ENCODE measurements at places on chromosomes 4 and X.
A peak's percentile ranks its signal among the peaks of the same experiment; 100 is the strongest.

DNA sequence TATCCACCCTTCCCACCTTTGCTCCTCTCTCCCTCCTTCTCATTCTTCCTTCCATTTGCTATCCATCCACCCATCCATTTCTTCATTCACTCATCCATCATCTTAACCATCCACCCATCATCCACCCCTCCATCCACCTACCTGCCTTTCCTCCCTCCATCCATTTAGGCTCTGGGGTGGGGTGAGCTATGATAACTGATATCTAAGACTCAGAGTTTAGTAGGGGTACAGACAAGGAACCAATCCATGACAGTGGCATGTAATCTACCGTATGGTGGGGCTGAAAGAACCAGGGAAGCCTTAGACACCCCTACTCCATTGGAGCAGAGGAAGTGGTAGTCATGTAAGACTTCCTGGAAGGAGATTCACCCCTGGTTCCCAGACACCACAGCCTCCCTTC lies 23.2 kb downstream of the PSAPL1 start:
- no peak for DNase-seq

- DNase-seq: no peak
Measured at GRCh38 chr4:83890231-83890630, 354.3 kb downstream of the GPAT3 start.

- DNase-seq: no peak
Measured at GRCh38 chr4:179755322-179755721, 2313.1 kb upstream of the AGA start.

DNA sequence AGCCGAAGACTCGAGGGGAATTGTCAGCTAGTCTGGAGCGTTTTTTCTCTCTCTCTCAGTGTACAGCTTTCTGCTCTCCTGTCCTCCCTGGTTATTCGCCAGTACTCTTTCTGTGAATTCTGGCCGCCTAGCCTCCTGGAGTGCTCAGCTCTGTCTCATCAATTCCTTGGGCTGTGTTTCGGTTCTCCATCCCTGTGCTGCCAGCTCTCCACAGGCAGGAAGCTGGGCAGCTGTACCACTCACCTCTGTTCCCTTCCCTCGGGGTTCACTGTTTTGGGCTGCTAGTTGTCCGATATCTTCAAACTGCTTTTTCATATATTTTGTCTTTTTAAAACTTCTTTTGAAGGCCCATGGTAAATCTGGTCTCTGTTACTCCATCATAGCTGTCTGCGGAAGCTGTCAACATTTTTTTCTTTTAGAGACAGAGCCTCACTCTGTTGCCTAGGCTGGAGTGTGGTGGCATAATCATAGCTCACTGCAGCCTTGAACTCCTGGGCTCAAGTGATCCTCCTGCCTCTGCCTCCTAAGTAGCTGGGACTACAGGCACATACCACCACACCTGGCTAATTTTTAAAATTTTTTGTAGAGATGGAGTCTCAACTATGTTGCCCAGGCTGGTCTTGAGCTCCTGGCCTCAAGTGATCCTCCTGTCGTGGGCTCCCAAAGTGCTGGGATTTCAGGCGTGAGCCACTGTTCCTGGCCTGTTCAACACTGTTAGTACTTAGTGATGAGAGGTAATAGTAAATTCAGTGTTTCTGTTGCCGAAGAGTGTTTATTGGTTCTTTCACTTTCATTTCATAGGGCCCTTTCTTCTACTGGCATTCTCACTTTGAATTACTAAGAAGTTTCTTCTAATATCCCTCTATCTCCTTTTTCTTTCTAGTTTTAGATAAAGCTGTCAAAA lies 18.6 kb downstream of the ZCCHC4 start:
- DNase-seq: no peak

GRCh38 chr4:15339737-15340136 lies 88.1 kb upstream of the C1QTNF7 start:
- no peak for DNase-seq

- DNase-seq: no peak
Measured at GRCh38 chrX:56219700-56220099, 12.5 kb upstream of the KLF8 start.

DNA sequence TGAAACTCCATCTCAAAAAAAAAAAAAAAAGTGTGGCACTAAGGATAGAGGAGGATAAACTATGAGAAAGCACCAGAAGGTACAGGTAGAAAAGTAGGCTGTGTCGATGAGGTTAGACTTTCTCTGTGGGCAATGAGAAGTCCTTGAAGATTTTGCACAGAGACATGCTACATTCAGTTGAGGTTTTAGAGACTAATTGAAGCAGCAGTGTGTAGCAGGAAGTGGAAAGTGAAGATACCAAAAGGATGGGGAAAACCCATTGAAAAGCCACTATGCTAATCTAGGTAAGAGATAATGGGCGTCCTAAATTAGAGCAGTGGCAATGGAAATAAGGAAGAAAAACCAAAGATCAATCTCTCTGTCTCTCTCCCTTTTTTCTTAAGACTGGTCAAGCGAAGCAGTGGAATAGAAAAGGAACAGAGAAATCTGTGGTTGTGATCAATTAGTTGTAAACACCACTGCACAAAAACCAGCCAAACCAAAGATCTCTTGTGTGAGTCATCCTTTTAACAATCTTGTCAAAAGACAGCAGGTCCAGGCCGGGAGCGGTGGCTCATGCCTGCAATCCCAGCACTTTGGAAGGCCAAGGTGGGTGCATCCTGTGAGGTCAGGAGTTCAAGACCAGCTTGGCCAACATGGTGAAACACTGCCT lies 3.5 kb downstream of the SPINK2 start:
- no peak for DNase-seq

- DNase-seq: no peak
Measured at GRCh38 chr4:41369680-41370079, 113.0 kb downstream of the UCHL1 start.

GRCh38 chr4:71253545-71253944 lies 85.3 kb upstream of the SLC4A4 start:
- DNase-seq: no peak

GRCh38 chr4:15717657-15718416 lies 15.0 kb downstream of the BST1 start:
- no peak for DNase-seq

DNA sequence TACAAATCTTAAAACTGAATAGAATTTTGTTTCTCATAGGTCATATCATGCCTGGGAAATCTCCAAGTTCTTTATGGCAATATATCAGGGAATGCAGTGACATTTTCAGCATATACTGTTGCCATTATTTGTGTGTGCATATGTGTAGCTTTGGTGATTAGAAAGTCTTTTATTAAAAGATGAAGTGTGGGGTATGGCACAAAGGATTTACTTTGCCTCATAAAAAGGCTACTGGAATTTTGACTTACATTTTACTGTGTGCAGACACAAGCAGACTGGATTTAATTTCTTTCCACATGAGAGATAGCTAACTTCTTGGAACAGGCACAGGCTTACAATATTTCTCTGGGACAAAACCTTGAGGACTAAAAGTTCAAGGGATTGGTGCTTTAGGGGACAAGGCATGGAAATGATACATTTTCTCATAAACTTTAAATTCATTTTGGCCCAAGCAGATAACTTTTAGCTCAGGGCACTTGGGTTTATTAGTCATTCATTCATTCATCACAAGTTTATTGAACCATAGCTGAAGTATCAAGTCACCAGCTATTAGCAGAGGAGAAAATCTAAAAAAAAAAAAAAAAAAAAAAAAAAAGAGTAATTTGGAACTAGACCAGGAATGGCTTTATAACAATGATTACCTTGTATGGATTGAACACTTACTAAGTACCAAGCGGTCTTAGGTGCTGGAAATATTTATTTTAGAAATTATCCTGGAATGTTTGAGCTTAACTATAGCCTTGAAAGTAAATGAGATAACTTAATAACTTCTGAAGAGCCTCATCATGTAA lies 191.5 kb downstream of the SLIT2 start:
- DNase-seq: no peak

GRCh38 chr4:128810871-128811570 lies 1.5 kb downstream of the JADE1 start:
- peak; percentile 88 for DNase-seq

GRCh38 chr4:169270810-169271691 lies at the start of gene SH3RF1:
SH3RF1 (minus strand) TSS chr4:169270956; CDS start chr4:169269212, 1,744 bp downstream.
- no peak for DNase-seq

- DNase-seq: no peak
Measured at GRCh38 chr4:185213877-185214276, 4.5 kb downstream of the SNX25 start.

- DNase-seq: peak; percentile 62
Measured at GRCh38 chrX:53317365-53318069, 36.1 kb upstream of the IQSEC2 start.

GRCh38 chr4:105623099-105623498 lies 70.7 kb downstream of the ARHGEF38 start:
- DNase-seq: no peak

- no peak for DNase-seq
Measured at GRCh38 chr4:29588617-29589016, 1131.6 kb upstream of the PCDH7 start.

DNA sequence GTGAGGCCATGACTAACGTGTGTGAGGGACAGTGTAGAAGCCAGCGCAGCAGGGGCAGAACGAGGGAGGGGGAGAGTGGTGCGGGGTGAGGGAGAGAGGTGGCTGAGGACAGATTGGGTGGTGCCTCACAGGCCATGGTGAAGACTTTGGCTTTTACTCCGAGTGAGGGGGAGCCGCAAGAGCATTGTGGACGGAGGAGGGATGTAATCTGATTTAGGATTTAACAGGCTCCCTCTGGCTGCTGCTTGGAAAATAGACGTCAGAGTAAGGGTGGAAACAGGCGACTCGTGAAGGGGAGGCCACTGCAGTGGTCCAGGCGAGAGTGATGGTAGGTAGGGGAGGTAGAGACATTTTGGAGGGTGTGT lies 13.0 kb downstream of the PPP1R3F start:
- DNase-seq: no peak

GRCh38 chrX:65537229-65537628 lies 2.6 kb upstream of the LAS1L start:
- no peak for DNase-seq

DNA sequence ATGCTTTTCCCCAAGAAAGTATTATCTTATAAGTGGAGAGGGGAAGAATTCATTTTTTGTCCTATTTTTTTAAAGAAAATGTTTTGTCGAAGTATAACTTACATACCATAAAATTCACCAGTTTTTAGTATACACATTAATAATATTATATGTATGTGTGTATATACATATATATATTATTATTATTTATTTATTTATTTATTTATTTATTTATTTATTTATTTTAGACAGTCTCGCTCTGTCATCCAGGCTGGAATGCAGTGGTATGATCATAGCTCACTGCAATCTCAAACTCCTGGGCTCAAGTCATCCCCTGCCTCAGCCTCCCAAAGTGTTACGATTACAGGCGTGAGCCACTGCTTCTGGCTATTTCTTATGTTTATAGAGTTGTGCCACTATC lies 334.1 kb downstream of the ZNF674 start:
- DNase-seq: no peak

DNA sequence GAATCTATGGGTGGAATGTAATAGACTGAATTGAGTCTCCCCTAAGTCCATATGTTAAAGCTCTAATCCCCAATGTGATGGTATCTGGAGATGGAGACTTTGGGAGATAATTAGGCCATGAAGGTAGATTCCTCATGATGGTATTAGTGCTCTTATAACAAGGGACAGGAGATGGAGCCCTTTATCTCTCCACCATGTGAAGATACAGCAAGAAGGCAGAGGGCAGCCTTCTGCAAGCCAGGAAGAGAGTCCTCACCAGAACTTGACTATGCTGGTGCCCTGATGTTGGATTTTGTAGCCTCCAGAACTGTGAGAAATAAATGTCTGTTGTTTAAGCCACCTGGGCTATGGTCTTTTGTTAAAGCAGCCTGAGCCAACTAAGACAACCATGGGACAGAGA lies 76.4 kb upstream of the F8A3 start:
- DNase-seq: no peak

DNA sequence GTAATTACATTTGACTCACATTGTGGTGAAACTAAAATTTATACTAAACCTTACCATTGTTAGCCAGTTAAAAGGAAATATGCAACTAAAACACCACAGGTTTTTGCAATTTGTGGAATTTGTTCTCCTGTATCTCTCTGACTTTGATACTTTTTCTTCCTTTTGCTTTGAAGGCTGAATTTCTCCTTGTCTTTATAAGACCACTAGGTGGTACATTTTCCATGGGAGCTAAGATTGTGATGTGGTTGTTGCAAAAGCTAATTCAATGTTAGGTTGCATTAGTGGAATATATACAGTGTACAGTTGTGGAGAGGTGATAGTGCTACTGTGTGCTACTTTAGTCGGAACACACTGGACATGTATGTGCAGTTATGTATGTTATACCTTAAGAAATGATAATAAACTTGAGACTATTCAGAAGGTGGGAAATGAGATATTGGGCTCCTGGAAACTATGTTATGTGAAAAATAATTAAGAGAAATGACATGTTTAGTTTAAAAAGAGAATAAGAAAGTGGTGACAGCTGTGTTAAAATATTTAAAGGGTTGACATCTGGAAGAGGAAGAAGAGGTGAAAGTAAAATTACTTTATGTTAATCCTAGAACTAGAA lies 70.3 kb downstream of the ARL9 start:
- no peak for DNase-seq

- no peak for DNase-seq
Measured at GRCh38 chr4:15777697-15778288, 335 bp upstream of the CD38 start.

GRCh38 chrX:40952855-40953254 lies 132.4 kb upstream of the USP9X start:
- DNase-seq: no peak

DNA sequence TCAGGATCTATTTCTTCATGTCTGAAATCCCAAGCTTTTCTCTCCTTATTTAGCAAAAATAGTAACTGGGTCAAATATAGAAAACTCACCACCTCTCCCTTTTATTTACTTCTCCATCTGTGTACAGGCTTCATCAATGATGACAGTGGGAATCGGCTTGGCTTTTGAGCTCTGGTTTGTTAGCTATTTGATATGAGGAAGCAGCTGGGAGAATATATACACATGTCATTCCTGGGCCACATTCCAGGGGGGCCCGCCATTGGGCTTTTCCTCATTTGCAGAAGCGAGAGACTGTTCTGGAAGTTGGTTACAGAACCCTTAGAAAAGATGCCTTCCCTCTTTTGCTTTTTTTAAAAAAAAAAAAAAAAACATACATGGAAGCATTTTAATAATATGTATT lies 107.4 kb upstream of the F9 start:
- DNase-seq: no peak

GRCh38 chr4:10584042-10584441 lies 100.5 kb downstream of the CLNK start:
- no peak for DNase-seq

DNA sequence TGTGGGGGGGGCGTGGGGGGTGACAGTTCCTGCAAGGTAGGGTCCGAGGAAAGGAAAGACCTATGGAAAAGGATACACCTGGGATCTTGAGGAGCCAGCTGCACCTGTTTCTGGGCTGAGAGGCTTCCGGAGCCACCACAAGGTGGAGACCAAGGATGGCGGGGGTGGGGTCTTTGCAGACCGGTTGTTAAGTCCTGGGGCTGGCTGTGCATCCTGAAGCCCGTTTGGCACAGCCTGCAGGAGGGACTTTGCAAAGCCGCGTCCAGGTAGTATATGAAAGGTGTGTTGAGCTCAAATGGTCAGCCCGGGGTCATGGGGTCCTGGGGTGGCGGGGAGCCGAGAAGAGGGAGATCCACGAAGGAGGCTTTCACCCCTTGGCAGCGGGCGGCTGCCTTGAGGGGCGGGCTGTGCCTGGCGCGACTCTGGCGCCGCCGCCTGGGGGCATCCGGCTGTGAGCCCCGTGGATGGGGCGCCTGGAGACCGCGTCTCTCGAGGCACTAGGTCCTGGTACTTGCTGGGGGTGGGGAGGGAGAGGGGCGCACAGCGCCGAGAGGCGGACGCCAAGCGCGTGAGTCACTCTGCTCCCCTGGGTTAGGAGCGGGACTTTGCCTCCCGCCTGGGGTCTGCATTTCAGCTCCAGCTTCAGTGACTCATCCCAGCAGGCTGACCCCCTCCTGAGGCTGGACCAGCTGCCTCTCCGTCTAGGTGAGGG lies 58.2 kb upstream of the DYNLT3 start:
- no peak for DNase-seq

GRCh38 chr4:71444395-71444794 lies 105.6 kb downstream of the SLC4A4 start:
- no peak for DNase-seq

All from stimulated activated CD4-positive, alpha-beta T cell treated with anti-CD3 and anti-CD28 coated beads, Interleukin-4, amount 100 ng/mL, for 4 hours (primary cell).